NCI-H1105 (cell line): ENCODE measurements at places on chromosomes 1 and 21.
A peak's percentile ranks its signal among the peaks of the same experiment; 100 is the strongest.

GRCh38 chr1:173415490-173415889, 61.6 kb upstream of the PRDX6 start:
- DNase-seq = no peak

DNA sequence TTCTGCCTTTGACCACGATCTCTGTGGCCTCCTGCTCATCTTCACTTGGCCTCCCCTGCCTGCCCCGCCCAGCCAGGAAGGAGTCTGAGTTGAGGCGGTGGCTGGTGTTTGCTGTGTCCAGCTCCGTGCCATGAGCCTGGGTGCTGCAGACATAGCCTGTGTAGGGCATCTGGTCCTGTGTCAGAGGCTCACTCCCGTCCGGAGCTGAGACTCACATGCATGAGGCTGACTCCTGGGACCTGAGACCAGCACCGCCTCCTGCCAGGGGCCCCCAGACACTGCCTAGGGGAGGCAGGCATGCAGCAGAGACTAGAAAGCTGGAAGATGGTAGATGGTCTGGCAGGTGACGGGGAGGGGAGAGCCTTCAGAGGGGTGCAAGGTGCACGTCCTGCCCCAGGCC, 52.2 kb upstream of the TTC34 start:
- no peak for DNase-seq

DNA sequence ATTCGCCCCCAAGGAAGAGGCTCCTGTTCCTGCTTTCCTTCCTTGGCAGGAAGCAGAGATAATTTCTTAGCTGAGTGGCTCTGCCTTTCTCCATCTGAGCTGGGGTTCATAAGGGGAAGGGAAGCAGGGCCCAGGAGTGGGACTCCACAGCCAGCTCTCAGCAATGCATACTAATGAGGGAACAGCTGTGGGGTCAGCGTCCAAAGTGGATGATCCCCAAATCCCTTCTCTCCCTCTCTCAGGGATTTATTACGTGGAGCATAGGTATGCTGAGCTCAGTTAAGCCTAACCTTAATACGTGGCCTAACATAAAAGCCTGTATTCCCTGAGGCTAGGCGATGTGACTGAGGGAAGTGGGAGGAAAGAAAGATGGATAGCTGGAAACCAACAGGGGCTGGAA, 87.3 kb upstream of the CTTNBP2NL start:
- DNase-seq = no peak

GRCh38 chr21:41377715-41378114, 15.9 kb downstream of the MX2 start:
- no peak for DNase-seq

- DNase-seq = no peak
Observed at GRCh38 chr1:33435096-33435820, 4.4 kb upstream of the PHC2 start.

DNA sequence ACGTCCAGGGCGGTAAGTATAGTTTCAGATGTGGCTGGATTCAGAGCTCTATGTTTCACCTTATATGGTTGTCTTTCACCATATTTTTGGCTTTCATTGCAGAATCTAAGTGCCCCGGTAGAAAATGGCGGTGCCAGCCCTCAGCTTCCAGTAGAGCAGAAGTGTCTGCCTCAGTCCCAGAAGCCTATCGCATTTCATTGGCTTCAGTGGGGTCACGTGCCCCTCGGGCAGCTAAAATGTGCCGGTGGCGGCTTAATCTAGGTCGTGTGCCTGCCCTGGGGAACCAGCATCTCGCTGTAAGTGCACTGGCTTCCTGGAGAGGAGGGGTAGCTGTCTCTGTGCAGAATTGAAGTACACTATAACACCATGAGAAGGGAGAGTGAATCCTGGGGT, 107.4 kb upstream of the MAGI3 start:
- DNase-seq = no peak

DNA sequence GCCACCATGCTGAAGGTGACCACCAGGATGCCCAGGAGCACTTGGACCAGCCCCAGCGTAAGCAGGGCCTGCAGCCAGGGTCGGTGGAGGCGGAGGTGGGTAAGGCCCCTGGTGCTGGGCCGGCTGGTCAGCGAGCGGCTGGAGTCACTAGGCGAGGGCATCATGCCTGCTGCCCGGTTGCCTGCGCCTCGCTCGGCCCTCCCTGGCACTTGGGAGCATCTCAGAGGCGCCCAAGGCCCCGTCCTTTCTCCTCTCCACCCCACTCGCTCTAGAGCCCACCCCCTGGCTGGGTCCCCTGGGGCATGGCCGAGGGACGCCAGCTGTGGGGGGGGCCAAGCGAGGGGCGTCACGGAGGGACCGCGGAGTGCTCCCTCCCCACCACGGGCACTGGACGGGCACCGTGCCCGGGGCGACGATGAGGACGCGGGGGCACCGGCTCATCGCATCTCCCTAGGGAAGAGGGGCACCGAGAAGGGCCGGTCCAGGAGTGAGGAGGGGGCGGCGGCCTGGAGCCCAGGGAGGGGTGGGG, 505 bp downstream of the ENTREP3 start:
- DNase-seq = peak; percentile 27

DNA sequence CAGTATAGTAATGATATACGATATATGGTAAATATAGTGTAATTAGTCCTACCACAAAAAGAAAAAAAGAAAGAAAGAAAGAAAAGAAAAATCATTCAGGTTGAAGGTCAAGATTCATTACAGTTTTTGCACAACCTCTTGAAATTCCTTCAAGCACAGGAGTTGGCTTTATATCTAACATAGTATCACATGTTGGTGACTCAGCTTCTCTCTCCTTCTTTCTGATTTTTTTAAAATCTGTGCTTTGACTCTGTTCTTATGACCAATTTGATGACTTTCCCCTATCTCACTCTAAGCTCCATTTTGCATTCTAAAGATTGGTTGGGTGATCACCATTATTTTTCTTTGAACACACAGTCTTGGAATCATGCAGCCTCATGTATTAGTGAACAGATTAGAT, 148.2 kb upstream of the COL11A1 start:
- no peak for DNase-seq

GRCh38 chr1:55702064-55702463, 486.9 kb upstream of the USP24 start:
- no peak for DNase-seq

GRCh38 chr21:41932191-41932575, 21.6 kb downstream of the C2CD2 start:
- no peak for DNase-seq

GRCh38 chr1:36366091-36366661, 19.5 kb downstream of the STK40 start:
- no peak for DNase-seq

GRCh38 chr1:162538815-162539431, 22.6 kb upstream of the UAP1 start:
- no peak for DNase-seq

- DNase-seq = no peak
Observed at GRCh38 chr1:9250411-9251381, 16.1 kb downstream of the H6PD start.

DNA sequence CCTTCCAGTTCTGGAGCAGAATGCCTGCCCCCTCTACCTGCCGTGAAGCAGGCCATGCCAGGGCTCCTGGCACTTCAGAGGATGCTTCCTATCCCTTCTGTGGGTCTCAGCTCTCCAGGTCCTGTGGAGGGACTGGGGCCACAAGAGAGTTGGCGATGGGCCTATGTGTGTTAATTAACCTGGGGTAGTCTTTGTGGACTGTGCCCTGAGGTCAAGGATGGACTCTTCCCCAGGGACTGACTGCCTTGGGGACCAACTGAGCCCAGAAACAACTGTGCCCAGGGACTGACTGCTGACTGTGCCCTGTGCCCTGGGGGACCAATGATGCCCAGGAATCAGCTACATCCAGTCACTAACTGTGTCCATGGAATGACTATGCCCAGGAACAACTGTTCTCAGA, 37.5 kb upstream of the POU3F1 start:
- DNase-seq = no peak

- no peak for DNase-seq
Observed at GRCh38 chr1:234213658-234214128, 159.6 kb upstream of the COA6 start.

GRCh38 chr1:18204575-18204974, 97.0 kb downstream of the IGSF21 start:
- DNase-seq = no peak

DNA sequence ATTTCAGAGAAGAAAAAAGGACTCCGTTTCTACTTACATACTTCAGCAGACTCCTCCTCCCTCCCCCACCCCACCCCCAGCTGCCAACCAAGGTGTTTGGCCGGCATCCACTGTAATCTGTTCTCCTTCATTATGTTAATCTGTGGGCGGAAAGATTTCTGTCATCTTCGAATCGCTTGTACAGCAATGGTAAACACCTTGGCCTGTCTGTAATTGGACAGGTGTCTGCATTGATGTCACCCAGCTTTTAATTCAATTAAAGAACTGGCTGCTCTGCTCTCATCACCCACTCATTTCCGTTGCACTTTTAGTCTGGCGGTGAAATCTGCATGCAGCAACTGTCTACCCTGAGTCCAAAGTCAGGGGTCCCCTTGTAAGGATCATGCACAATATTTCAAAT, 368.6 kb downstream of the USH2A start:
- DNase-seq = peak; percentile 67

GRCh38 chr1:8945568-8945967, at the start of gene CA6:
CA6 (plus strand) TSS chr1:8945868; CDS start chr1:8945887, 19 bp downstream.
- no peak for DNase-seq

DNA sequence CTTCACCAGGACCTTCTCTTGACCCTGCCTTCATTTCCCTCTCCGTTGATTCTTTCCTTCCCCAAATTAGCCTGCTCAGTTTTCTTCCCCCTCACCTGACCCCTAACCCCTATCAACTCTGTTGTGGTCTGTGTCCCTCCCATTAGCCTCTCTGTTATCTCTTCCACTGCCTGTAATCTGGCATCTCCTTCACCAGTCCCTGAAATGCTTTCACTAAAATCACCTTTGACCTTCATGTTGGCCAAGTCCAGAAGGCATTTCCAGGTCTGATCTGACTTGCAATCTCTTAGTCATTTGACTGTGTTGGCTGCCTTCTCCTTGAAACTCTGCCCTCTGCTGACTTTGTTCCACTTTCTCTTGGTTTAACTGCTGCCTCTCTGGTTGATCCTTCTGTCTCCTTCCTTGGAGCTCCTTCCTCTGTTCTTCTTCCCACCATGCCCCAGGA, 28.2 kb downstream of the ATP8B2 start:
- no peak for DNase-seq
